ENCODE measurements at places on chromosomes 12 and 14. TPM values are rescaled to one million over a fixed set of nuclear protein-coding genes. Genes with fewer than 3 reads are reported as not detected.

ATL1 gene
- polyA plus RNA-seq = 2.4 TPM

KIF26A gene
- polyA plus RNA-seq = 8.6 TPM

SLC6A13 gene
- polyA plus RNA-seq = 11.3 TPM

LIN7A gene
- 0.27 TPM for polyA plus RNA-seq

IKZF4 gene
- polyA plus RNA-seq = 1.8 TPM

LIN52 gene
- polyA plus RNA-seq = 6.1 TPM

SLC6A12 gene
- polyA plus RNA-seq = 9.4 TPM

KRT6C gene
- 0.03 TPM for polyA plus RNA-seq

CCDC177 gene
- not detected for polyA plus RNA-seq

RNFT2 gene
- polyA plus RNA-seq = 1.6 TPM

CCDC175 gene
- polyA plus RNA-seq = not detected

AKAP5 gene
- polyA plus RNA-seq = 0.49 TPM

NCOR2 gene
- 30.0 TPM for polyA plus RNA-seq

EPYC gene
- polyA plus RNA-seq = not detected

PKP2 gene
- 12.7 TPM for polyA plus RNA-seq

DNA sequence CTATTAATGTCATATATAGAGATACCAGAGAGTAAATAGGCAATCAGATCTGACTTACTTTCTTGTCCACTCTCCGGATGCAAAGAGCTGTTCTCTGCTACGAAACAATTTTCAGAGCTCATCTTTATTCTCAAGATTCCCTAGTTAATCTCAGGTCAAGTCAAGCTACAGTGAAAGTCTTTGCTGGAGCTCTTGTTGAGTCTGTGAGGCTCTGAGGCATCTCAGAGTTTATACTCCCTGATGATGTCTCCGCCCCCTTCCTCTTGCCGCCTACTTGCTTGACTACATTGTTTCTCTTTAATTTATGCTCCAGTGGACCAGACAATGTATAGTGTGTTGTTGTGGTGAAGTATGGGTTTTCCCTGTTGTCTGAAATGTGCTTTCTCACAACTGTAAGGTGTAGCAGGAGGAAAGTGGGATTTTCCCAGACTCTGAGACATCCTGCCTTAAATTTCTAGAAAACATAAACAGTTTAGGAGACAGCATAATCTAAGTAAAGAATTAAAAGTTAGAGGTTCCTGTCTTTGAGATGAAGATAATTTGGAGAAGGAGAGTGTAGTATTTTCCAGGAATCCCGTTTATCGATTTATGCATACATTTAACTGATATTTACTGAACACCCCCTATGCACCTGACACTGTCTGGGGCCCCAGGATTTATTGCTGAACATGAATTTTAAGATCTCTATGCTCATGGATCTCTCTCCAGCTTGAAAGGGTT lies at the start of gene CD69:
Gene CD69, minus strand, starts transcription at position 203 of the 720 bp plus-strand sequence. Its CDS starts 81 bp downstream, at position 122.
- DNase-seq = no peak
- H3K4me1 ChIP-seq = no peaks in the 10 kb centered on the region
- H3K4me3 ChIP-seq = peak within 1 kb of the TSS; percentile 35
- H3K36me3 ChIP-seq = no peaks in the 10 kb centered on the region

- H3K4me1 ChIP-seq = no peaks in the 10 kb centered on the region
- H3K36me3 ChIP-seq = no peaks in the 10 kb centered on the region
- DNase-seq = no peak
- no peak overlapping the region for H3K27ac ChIP-seq
- H3K27me3 ChIP-seq = no peaks in the 10 kb centered on the region
These were observed 292.1 kb downstream of the ADGRD1 start for GRCh38 chr12:131245564-131246355.

DNA sequence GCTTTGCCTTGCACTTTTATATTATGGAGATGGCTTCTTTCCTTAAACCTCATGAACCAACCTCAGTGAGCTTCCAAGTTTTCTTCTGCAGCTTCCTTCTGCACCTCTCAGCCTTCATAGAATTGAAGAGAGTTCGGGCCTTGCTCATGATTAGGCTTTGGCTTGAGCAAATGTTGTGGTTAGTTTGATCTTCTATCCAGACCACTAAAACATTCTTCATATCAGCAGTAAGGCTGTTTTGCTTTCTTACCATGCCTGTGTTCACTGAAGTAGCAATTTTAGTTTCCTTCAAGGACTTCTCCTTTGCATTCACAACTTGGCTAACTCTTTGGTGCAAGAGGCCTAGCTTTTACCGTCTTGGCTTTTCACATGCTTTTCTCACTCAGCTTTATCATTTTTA lies 125.4 kb downstream of the SNAPC1 start:
- H3K27me3 ChIP-seq = no peaks in the 10 kb centered on the region
- H3K4me1 ChIP-seq = no peaks in the 10 kb centered on the region
- no peak overlapping the region for H3K27ac ChIP-seq
- no peak overlapping the region for H3K4me3 ChIP-seq
- DNase-seq = no peak

- no peak overlapping the region for H3K27ac ChIP-seq
- H3K4me1 ChIP-seq = no peaks in the 10 kb centered on the region
- H3K4me3 ChIP-seq = no peak overlapping the region
- H3K36me3 ChIP-seq = peaks cover 5% of the 10 kb centered on the region
- H3K27me3 ChIP-seq = no peaks in the 10 kb centered on the region
These were observed 15.6 kb upstream of the NGB start for GRCh38 chr14:77286576-77286975.

GRCh38 chr12:104348283-104348993 lies 44.9 kb downstream of the EID3 start:
- DNase-seq = no peak
- no peak overlapping the region for H3K4me3 ChIP-seq
- no peak overlapping the region for H3K27ac ChIP-seq
- H3K4me1 ChIP-seq = no peaks in the 10 kb centered on the region

GRCh38 chr12:15627995-15628945 lies 160.9 kb downstream of the EPS8 start:
- H3K27me3 ChIP-seq = no peaks in the 10 kb centered on the region
- H3K4me3 ChIP-seq = no peak overlapping the region
- H3K4me1 ChIP-seq = peaks cover 13% of the 10 kb centered on the region
- H3K27ac ChIP-seq = peak overlapping the region; percentile 75
- H3K36me3 ChIP-seq = peaks cover 13% of the 10 kb centered on the region

GRCh38 chr12:47276621-47277309 lies 197.0 kb upstream of the AMIGO2 start:
- no peaks in the 10 kb centered on the region for H3K27me3 ChIP-seq
- DNase-seq = peak; percentile 90
- peaks cover 10% of the 10 kb centered on the region for H3K4me1 ChIP-seq
- H3K4me3 ChIP-seq = no peak overlapping the region

GRCh38 chr12:89117448-89118034 lies 234.8 kb downstream of the DUSP6 start:
- no peaks in the 10 kb centered on the region for H3K36me3 ChIP-seq
- peak; percentile 23 for DNase-seq
- no peak overlapping the region for H3K27ac ChIP-seq
- no peaks in the 10 kb centered on the region for H3K27me3 ChIP-seq
- H3K4me1 ChIP-seq = peaks cover 2% of the 10 kb centered on the region
- H3K4me3 ChIP-seq = no peak overlapping the region

GRCh38 chr12:8420506-8420905 lies 35.3 kb upstream of the CLEC6A start:
- H3K27ac ChIP-seq = no peak overlapping the region
- H3K36me3 ChIP-seq = no peaks in the 10 kb centered on the region
- no peaks in the 10 kb centered on the region for H3K27me3 ChIP-seq
- DNase-seq = no peak
- H3K4me1 ChIP-seq = no peaks in the 10 kb centered on the region
- no peak overlapping the region for H3K4me3 ChIP-seq

GRCh38 chr12:109264095-109264942 lies 44.8 kb downstream of the FOXN4 start:
- no peaks in the 10 kb centered on the region for H3K4me1 ChIP-seq
- no peak overlapping the region for H3K4me3 ChIP-seq
- no peak overlapping the region for H3K27ac ChIP-seq
- DNase-seq = peak; percentile 76

- H3K27ac ChIP-seq = no peak overlapping the region
- H3K27me3 ChIP-seq = no peaks in the 10 kb centered on the region
- DNase-seq = no peak
- H3K4me1 ChIP-seq = peaks cover 15% of the 10 kb centered on the region
- H3K36me3 ChIP-seq = no peaks in the 10 kb centered on the region
- no peak overlapping the region for H3K4me3 ChIP-seq
These were observed 200.3 kb upstream of the PLEKHG7 start for GRCh38 chr12:92502417-92503028.

- no peaks in the 10 kb centered on the region for H3K4me1 ChIP-seq
- peaks cover 11% of the 10 kb centered on the region for H3K27me3 ChIP-seq
- H3K4me3 ChIP-seq = no peak overlapping the region
- DNase-seq = no peak
These were observed 3.5 kb upstream of the PTPRO start for GRCh38 chr12:15318841-15319240.

DNA sequence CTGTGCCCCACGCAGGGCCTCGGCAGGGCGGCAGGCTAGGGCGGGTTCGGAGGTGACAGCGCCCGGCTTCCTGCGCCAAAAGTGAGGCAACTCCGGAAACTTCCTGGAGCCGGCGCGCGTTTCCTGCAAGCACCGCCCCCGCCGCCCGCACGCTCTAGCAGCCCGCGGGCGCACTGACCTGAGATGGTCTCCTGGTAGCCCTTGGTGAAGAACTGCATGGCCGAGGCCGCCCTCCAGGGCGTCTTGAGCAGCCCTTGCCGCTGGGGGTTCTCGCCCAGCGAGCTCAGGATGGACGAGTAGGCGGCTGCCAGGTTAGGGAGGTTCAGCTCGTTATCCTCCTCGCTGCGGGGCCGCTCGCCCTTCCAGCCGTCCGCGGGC lies 494 bp downstream of the GCH1 start:
- peaks cover 5% of the 10 kb centered on the region for H3K36me3 ChIP-seq
- H3K27me3 ChIP-seq = no peaks in the 10 kb centered on the region
- H3K4me3 ChIP-seq = peak overlapping the region; percentile 92
- H3K27ac ChIP-seq = peak overlapping the region; percentile 100
- DNase-seq = peak; percentile 90

DNA sequence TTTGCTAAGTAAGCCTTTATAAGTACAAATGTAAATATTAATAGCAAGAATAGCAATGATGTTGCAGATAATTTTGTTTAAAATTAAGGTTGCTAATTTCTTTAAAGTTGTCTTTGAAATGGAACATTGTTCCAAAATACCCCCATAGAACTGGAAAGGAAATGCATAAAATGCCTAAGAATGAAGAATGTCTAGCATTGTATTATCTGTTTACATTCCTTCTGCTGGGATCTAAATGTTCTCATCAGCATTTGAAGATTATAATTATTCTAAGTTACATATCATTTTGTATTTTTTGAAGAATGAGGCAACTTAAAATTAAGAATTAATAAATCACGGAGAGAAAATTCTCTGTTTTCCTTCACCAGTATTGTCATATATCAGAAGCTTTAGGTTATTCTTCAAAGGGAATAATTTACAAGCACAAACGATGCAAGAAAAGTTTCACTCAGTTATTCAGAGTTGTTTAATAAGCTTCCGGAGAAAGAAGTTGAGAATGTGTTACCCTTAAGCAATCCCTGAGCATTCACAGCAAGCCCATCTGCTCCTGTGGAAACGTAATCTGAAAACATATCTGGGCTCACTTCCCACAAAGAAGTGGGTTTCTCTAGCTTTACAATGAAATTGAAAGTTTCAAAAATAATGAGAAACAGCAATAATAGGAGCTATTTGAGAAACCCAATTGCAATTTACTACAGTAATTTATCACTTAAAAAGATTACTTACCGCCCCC lies 21.3 kb downstream of the SLC6A15 start:
- no peaks in the 10 kb centered on the region for H3K27me3 ChIP-seq
- no peak for DNase-seq
- H3K4me3 ChIP-seq = no peak overlapping the region
- H3K4me1 ChIP-seq = no peaks in the 10 kb centered on the region

- no peaks in the 10 kb centered on the region for H3K4me1 ChIP-seq
- H3K27me3 ChIP-seq = no peaks in the 10 kb centered on the region
- no peaks in the 10 kb centered on the region for H3K36me3 ChIP-seq
- H3K27ac ChIP-seq = no peak overlapping the region
- H3K4me3 ChIP-seq = no peak overlapping the region
These were observed 789.2 kb upstream of the FBXO33 start for GRCh38 chr14:40221428-40221827.

- no peak for DNase-seq
- no peak overlapping the region for H3K4me3 ChIP-seq
- peaks cover 3% of the 10 kb centered on the region for H3K4me1 ChIP-seq
- no peaks in the 10 kb centered on the region for H3K36me3 ChIP-seq
These were observed 30.6 kb downstream of the VCPKMT start for GRCh38 chr14:50085570-50086320.

Data from small intestine (tissue), 16 donors.